T-helper 17 cell (primary cell): ENCODE measurements at places on chromosomes 6 and 20. TPM values are rescaled to one million over a fixed set of nuclear protein-coding genes. Genes with fewer than 3 reads are reported as not detected.
A peak's percentile ranks its signal among the peaks of the same experiment; 100 is the strongest.

Gene PACRG
- total RNA-seq: 2.0 TPM

Gene LY86
- total RNA-seq: 1.6 TPM

Gene RAET1E
- total RNA-seq: not detected

Gene OR12D3
- not detected for total RNA-seq

Gene ENPP4
- total RNA-seq: 4.6 TPM

Gene CBLN4
- not detected for total RNA-seq

Gene RBPJL
- not detected for total RNA-seq

Gene CTCFL
- not detected for total RNA-seq

- H3K4me1 ChIP-seq: peaks cover 69% of the 10 kb centered on the region
- DNase-seq: no peak
- H3K4me3 ChIP-seq: peak overlapping the region; percentile 97
- peak overlapping the region; percentile 100 for H3K27ac ChIP-seq
- peaks cover 3% of the 10 kb centered on the region for H3K36me3 ChIP-seq
These were observed 82.3 kb downstream of the GMPR start for GRCh38 chr6:16320533-16321340.

- H3K4me1 ChIP-seq: no peaks in the 10 kb centered on the region
- no peak overlapping the region for H3K27ac ChIP-seq
- no peaks in the 10 kb centered on the region for H3K36me3 ChIP-seq
- H3K27me3 ChIP-seq: peaks cover 35% of the 10 kb centered on the region
These were observed 158.8 kb downstream of the CDH26 start for GRCh38 chr20:60117065-60117464.

- peaks cover 29% of the 10 kb centered on the region for H3K27me3 ChIP-seq
- no peak overlapping the region for H3K4me3 ChIP-seq
- peaks cover 13% of the 10 kb centered on the region for H3K4me1 ChIP-seq
- peaks cover 7% of the 10 kb centered on the region for H3K36me3 ChIP-seq
These were observed 4.5 kb downstream of the CCDC170 start for GRCh38 chr6:151498327-151498726.

- peaks cover 11% of the 10 kb centered on the region for H3K36me3 ChIP-seq
- H3K27ac ChIP-seq: no peak overlapping the region
- DNase-seq: no peak
- peak overlapping the region; percentile 84 for H3K4me3 ChIP-seq
- peaks cover 14% of the 10 kb centered on the region for H3K4me1 ChIP-seq
- peaks cover 89% of the 10 kb centered on the region for H3K27me3 ChIP-seq
These were observed 62.0 kb downstream of the GPX5 start for GRCh38 chr6:28587746-28588075.

DNA sequence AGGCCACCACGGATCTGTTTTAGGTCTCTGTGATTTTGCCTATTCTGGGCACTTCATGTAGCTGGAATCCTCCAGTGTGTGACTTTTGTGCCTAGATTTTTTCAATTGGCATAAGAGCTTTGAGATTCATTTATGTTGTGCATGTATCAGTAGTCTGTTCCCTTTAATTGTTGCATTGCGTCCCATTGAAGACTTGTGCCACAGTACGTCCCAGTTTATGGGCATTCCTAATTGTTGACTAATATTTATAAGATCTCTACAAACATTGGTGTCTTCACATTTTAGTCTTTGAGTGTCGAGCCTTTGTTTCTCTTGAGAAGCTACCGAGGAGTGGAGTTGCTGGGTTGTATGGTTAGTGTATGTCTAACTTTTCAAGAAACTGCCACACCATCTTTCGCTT lies 704 bp upstream of the FAM210B start:
- peaks cover 20% of the 10 kb centered on the region for H3K4me1 ChIP-seq
- H3K4me3 ChIP-seq: peak overlapping the region; percentile 78
- H3K27me3 ChIP-seq: no peaks in the 10 kb centered on the region
- DNase-seq: no peak

GRCh38 chr20:62759981-62760431 lies 36.3 kb upstream of the MRGBP start:
- no peak for DNase-seq
- no peak overlapping the region for H3K27ac ChIP-seq
- H3K36me3 ChIP-seq: no peaks in the 10 kb centered on the region
- H3K27me3 ChIP-seq: peaks cover 4% of the 10 kb centered on the region

GRCh38 chr20:11918981-11919380 lies 1.3 kb downstream of the BTBD3 start:
- H3K4me3 ChIP-seq: no peak overlapping the region
- no peaks in the 10 kb centered on the region for H3K4me1 ChIP-seq
- H3K27me3 ChIP-seq: no peaks in the 10 kb centered on the region
- DNase-seq: no peak
- no peak overlapping the region for H3K27ac ChIP-seq

- H3K27me3 ChIP-seq: peaks cover 50% of the 10 kb centered on the region
- H3K27ac ChIP-seq: no peak overlapping the region
- DNase-seq: no peak
- H3K4me3 ChIP-seq: no peak overlapping the region
These were observed 119.0 kb upstream of the STMND1 start for GRCh38 chr6:16982807-16983206.
